Aorta (tissue), 5 donors: ENCODE measurements at places on chromosomes 5 and 9.

DNA sequence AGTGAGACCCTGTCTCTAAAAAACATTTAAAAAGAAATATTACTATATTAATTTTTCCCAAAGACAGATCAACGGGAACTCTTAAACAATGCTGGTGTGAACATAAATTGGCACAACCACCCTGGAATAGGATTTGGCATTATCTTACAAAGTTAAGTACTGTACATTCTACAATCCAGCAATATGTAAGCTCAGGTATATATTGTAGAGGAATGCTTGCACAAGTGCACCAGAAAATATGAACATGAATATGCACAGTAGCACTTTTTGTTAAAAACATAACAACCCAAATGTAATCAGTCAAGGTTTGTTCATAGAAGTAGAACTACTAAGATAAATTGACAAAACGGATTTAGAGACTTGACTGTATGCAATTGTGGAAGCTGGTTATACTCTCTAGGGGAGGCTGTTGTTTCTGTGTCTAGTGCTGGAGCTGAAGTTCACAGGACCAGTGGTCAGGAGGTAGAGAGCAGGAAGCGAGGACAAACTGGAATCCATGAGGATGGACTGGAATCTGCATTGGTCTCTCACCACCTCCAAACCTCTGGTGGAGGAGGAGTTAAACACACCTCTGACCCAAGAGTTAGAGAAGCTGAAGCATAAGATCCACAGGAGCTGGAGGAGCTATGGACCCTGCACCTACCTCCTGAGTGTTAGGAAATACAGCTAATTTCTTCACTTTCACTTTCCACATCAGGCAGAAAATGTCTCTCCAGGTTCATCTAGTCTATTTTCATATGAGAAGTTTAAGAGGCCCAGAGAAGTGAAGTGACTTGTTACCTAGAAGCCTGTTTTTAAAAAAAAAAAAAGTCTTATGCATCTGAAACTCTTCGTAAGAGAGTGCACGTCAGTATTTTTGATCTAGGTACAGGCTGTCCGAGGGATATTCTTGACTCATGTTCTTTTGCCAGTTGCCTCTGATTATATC lies 20.3 kb upstream of the RIC1 start:
- no peak for DNase-seq

- no peak for DNase-seq
These were observed 491.8 kb downstream of the ANXA1 start for GRCh38 chr9:73643379-73644013.

- DNase-seq = no peak
These were observed 24.5 kb downstream of the CCDC125 start for GRCh38 chr5:69308046-69308553.

DNA sequence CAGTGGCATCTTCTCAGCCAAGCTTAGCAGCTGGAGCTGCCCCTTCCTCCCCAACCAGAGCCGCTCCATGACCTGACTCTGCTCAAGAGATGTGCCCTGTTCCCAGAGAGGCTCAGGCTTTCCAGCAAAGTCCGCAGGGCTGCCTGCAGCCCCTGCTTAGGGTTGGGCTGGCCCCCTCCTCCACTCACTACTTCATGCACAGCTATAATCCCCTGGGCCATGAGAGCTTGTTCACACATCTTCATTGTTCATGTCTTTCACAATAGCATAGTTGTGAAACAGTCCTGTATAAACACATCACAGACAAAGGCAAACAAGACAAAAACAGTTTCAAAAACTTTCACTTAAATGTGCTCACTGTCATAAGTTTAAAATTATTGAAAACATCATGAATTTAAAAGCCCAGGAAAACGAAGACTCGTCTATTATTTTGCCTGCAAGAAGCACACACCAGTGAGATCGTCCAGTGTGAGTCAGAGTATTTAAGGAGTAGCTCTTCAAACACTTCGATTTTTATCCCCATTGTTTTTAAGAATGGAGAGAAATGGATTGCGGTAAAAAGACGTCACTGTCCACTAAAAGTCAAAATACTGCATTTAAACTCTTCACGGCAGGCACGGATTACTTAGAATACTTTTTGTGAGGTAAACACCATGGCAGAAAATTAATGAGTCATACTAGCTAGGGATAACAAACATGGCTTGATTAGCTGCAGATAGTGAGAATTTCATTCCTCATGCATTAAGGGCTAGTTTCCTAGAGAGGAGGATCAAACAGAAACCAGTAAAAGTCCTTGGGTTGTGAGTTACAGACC lies 40.7 kb upstream of the S1PR3 start:
- no peak for DNase-seq

- DNase-seq = no peak
These were observed 183.3 kb downstream of the SEMA5A start for GRCh38 chr5:9362600-9362999.

DNA sequence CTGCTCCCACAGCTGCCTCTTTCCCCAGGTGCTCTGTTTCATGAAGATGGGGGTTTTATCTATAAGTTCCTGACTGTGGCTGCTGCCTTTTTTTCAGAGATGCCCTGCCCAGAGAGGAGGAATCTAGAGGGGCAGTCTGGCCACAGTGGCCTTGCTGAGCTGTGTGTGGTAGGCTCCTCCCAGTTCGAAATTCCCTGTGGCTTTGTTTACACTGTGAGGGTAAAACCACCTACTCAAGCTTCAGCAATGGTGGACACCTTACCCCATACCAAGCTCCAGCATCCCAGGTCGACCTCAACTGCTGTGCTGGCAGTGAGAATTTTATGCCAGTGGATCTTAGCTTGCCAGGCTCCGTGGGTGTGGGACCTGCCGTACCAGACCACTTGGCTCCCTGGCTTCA lies 250.0 kb downstream of the FER start:
- DNase-seq = no peak

GRCh38 chr5:61123145-61123544 lies 39.1 kb downstream of the SMIM15 start:
- no peak for DNase-seq

GRCh38 chr5:173535976-173536639 lies 80.3 kb downstream of the BOD1 start:
- DNase-seq = no peak

- DNase-seq = no peak
These were observed 122.9 kb downstream of the CAVIN4 start for GRCh38 chr9:100700689-100701318.

DNA sequence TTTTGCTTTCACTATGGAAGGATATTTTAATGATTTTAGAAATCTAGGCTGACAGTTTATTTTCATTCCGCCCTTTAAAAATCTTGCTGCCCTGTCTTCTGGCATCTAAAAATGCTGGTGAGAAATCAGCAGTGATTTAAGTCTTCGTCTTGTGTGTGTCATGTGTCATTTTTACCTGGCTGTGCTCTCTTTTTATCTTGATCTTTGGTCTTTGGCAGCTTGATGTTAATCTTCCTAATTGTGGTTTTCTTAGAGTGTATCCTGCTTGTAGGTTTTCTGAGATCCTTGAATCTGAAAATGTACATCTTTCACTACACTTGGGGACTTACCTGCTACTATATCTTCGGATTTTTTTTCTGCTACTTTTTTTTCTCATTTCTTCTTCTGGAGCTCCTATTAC lies 11.9 kb upstream of the LPCAT1 start:
- DNase-seq = no peak

DNA sequence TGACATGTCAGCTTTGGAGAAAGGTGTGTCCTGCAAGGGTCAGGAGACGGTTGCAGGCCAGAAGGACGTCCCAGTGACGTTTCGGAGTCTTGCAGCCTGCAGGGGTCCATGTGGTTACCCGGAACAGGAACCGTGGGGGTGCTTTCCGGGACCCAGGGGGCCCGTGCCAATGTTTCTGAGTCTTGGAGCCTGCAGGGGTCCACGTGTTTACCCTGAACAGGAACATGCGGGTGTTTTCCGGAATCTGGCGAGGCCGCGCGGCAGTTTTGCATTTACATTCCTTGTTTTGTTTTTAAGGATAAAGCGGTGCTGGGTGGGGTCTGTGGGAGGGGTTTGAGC lies 30.6 kb downstream of the NKD2 start:
- peak; percentile 29 for DNase-seq
